Fibroblast of lung (primary cell): ENCODE measurements at places on chromosomes 2 and 18. TPM values are rescaled to one million over a fixed set of nuclear protein-coding genes. Genes with fewer than 3 reads are reported as not detected.

ICOS gene
- total RNA-seq: not detected in 2 replicates

MC2R gene
- not detected in 2 replicates for total RNA-seq

SERPINB10 gene
- total RNA-seq: not detected in 2 replicates

RAPH1 gene
- total RNA-seq: 15.4 and 21.1 TPM in 2 replicates

LHCGR gene
- not detected in 2 replicates for total RNA-seq

ITGA4 gene
- total RNA-seq: 18.0 and 57.5 TPM in 2 replicates

VWA3B gene
- 0.17 and 0.26 TPM in 2 replicates for total RNA-seq

MYOM1 gene
- 0.26 and 0.83 TPM in 2 replicates for total RNA-seq

TGFA gene
- total RNA-seq: not detected in 2 replicates

MATN3 gene
- 0.51 and 2.3 TPM in 2 replicates for total RNA-seq

ALKAL2 gene
- 0.17 TPM in 1 of 2 replicates, not detected in the other for total RNA-seq

COL4A4 gene
- 0.17 and 0.51 TPM in 2 replicates for total RNA-seq

PCARE gene
- total RNA-seq: under 0.01 TPM in 1 of 2 replicates, not detected in the other

CDK5R2 gene
- under 0.01 and 0.17 TPM in 2 replicates for total RNA-seq

CCT7 gene
- total RNA-seq: 262 and 299 TPM in 2 replicates

DNA sequence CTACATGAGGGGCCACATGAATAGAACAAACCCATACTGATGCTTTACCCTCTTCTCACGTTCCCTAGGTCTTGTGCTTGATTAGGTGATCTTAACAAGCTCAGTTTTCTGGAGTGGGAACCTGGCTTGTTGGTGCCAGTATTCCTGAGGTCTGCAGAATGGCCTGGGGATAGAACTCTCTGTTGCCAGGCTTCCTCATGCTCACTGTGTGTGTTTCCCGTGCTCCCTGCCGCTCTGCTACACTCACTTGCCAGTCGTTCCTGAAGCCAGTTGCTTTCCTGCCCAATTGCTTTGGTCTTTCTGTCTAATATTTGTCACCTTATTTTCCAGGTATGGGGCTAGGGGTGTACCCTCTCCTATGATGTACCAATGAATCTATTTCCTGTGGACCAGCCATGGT is 2111.5 kb upstream of the PIK3C3 start:
- no peak overlapping the region for H3K27ac ChIP-seq
- no peak overlapping the region for H3K4me3 ChIP-seq
- no peaks in the 10 kb centered on the region for H3K27me3 ChIP-seq

DNA sequence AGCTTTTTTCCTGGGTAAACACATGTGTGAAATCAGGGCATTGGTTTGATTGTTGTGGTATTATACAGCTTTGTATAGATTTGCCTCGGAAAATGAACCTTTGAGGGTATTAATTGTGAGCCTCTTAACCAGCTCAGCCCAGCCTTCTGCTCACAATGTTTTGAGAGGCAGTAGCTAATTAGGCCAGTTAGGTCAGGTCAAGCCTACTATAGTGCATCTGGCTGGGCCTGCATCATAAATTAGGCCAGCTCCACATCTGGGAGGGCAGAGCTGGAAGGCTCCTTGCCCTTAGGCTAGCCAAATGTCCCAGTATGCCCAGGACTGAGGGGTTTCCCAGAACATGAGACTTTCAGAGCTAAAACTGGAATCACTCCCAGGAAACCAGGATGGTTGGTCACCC is 43.0 kb downstream of the LRATD1 start:
- H3K4me1 ChIP-seq: no peaks in the 10 kb centered on the region
- no peak overlapping the region for H3K4me3 ChIP-seq
- H3K36me3 ChIP-seq: no peaks in the 10 kb centered on the region
- H3K27me3 ChIP-seq: no peaks in the 10 kb centered on the region
- no peak overlapping the region for H3K27ac ChIP-seq
- DNase-seq: no peak

DNA sequence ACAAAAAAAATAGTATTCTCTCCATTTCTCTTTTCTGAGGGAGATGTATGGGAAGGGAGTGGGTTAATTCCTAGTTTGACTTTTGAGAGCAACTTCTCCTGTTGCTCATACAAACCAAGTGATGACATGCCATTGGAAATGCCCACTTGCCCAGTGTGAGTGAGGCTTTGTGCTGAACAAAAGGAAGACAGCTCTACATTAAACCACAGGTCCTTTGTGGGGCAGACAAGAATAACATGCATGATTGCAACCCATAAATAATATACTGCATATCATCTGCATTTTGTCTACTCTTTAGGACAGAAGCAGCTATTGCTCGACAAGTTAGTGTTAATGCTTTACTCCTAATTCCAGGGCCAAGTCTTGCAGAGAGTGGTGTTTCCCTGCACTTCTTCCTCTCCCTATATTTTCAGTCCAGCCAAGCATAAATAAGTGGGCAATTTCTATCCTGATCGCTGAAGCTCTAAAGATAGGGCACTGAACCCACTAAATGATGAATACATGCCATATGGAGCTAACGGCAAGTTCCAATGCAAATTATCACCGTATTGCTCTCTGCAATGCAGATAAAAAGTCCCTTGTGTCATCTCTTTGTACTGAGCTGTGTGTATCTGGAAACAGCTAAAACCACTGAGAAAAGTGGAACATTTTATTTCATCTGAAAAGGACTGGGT is 19.4 kb upstream of the EHBP1 start:
- H3K4me1 ChIP-seq: no peaks in the 10 kb centered on the region
- H3K36me3 ChIP-seq: no peaks in the 10 kb centered on the region
- no peak for DNase-seq

- no peaks in the 10 kb centered on the region for H3K36me3 ChIP-seq
- H3K27ac ChIP-seq: no peak overlapping the region
- no peaks in the 10 kb centered on the region for H3K4me1 ChIP-seq
- peak; percentile 3 for DNase-seq
- peaks cover under 1% of the 10 kb centered on the region for H3K27me3 ChIP-seq
Observed at GRCh38 chr2:29940706-29941105, 19.3 kb upstream of the ALK start.

- no peaks in the 10 kb centered on the region for H3K36me3 ChIP-seq
- H3K4me1 ChIP-seq: no peaks in the 10 kb centered on the region
- H3K4me3 ChIP-seq: no peak overlapping the region
- no peak overlapping the region for H3K27ac ChIP-seq
- no peak for DNase-seq
Observed at GRCh38 chr18:75496151-75496550, 68.6 kb upstream of the SMIM21 start.

- H3K4me1 ChIP-seq: no peaks in the 10 kb centered on the region
- no peak for DNase-seq
- no peaks in the 10 kb centered on the region for H3K27me3 ChIP-seq
- no peak overlapping the region for H3K27ac ChIP-seq
Observed at GRCh38 chr18:66548747-66549146, 55.1 kb downstream of the CDH19 start.

- no peak overlapping the region for H3K4me3 ChIP-seq
- H3K27me3 ChIP-seq: no peaks in the 10 kb centered on the region
- no peak overlapping the region for H3K27ac ChIP-seq
- H3K36me3 ChIP-seq: no peaks in the 10 kb centered on the region
- H3K4me1 ChIP-seq: no peaks in the 10 kb centered on the region
Observed at GRCh38 chr2:181178823-181179412, 198.5 kb downstream of the UBE2E3 start.

GRCh38 chr2:70919672-70920366 is 15.9 kb upstream of the ATP6V1B1 start:
- no peak overlapping the region for H3K27ac ChIP-seq
- H3K36me3 ChIP-seq: no peaks in the 10 kb centered on the region
- DNase-seq: peak; percentile 56
- H3K27me3 ChIP-seq: no peaks in the 10 kb centered on the region
- no peak overlapping the region for H3K4me3 ChIP-seq

- no peaks in the 10 kb centered on the region for H3K36me3 ChIP-seq
- no peak overlapping the region for H3K27ac ChIP-seq
- DNase-seq: peak; percentile 66
Observed at GRCh38 chr2:72037261-72037666, 110.4 kb downstream of the CYP26B1 start.

- H3K4me3 ChIP-seq: no peak overlapping the region
- no peaks in the 10 kb centered on the region for H3K4me1 ChIP-seq
- H3K27ac ChIP-seq: no peak overlapping the region
- no peak for DNase-seq
- H3K36me3 ChIP-seq: no peaks in the 10 kb centered on the region
Observed at GRCh38 chr2:10498525-10499274, 50.6 kb upstream of the ODC1 start.

GRCh38 chr2:217610401-217610814 is 392.4 kb downstream of the TNS1 start:
- no peak for DNase-seq
- H3K36me3 ChIP-seq: no peaks in the 10 kb centered on the region
- no peak overlapping the region for H3K4me3 ChIP-seq

GRCh38 chr2:223494496-223494895 is 107.7 kb downstream of the SCG2 start:
- H3K27me3 ChIP-seq: no peaks in the 10 kb centered on the region
- H3K36me3 ChIP-seq: no peaks in the 10 kb centered on the region
- H3K27ac ChIP-seq: no peak overlapping the region
- no peak overlapping the region for H3K4me3 ChIP-seq
- no peak for DNase-seq

- no peaks in the 10 kb centered on the region for H3K36me3 ChIP-seq
- H3K27me3 ChIP-seq: no peaks in the 10 kb centered on the region
- H3K4me1 ChIP-seq: peaks cover 16% of the 10 kb centered on the region
- H3K4me3 ChIP-seq: no peak overlapping the region
- no peak overlapping the region for H3K27ac ChIP-seq
- DNase-seq: no peak
Observed at GRCh38 chr2:69299772-69300516, 87.1 kb downstream of the GFPT1 start.

GRCh38 chr2:83817511-83817910 is 641.6 kb downstream of the SUCLG1 start:
- no peaks in the 10 kb centered on the region for H3K36me3 ChIP-seq
- H3K4me1 ChIP-seq: no peaks in the 10 kb centered on the region
- peak; percentile 2 for DNase-seq
- H3K4me3 ChIP-seq: no peak overlapping the region
- H3K27ac ChIP-seq: no peak overlapping the region

DNA sequence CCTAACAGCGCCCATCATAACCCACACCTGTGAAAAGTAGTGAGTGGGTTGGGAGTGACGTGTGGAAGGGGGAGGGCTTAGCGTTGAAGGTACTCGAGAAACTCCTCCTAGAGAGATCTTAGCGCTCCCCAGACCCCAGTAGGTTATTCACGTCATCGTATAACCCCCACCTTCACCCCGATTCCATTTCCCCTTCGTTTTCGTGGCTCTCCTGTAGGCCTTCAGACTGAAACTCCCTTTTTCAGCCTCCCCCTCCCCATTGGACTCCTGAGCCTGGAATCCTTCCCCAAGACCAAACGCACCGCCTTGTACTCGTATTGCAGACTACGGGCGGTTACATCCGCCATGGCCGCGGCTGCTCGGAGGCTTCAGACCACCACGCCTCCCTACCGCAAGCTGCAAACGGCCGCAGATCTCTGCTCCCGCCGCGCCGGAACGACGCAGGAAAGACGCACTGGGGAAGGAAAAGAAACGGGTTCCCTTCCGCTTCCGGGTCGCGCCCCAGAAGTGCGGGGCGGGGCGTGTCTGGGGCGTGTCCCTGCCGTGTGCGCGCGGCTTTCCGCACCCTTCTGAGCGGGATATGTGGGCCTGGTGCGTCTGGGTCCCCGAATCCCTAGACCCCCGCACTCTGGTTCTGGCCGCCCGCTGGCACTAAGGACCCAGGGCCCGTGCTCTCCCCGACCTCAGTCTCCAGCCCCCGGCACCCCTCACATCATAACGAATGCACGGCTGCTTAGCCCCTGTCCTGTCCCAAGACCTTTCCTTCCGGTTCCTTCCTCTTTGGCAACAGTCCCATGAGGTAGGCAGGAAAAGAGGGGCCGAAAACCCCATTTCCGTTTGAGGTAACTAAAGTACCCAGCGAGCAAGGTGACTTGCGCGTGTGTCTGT is at the start of gene SNRNP200:
SNRNP200 (minus strand) TSS at position 456 of the 888 bp plus-strand sequence; CDS start at position 347, 109 bp downstream.
- DNase-seq: peak; percentile 80
- no peaks in the 10 kb centered on the region for H3K27me3 ChIP-seq
- H3K4me3 ChIP-seq: peak within 1 kb of the TSS; percentile 93

GRCh38 chr18:63339920-63340484 is 20.4 kb upstream of the BCL2 start:
- H3K27me3 ChIP-seq: no peaks in the 10 kb centered on the region
- peak; percentile 58 for DNase-seq
- no peak overlapping the region for H3K4me3 ChIP-seq
- H3K4me1 ChIP-seq: peaks cover 6% of the 10 kb centered on the region
- no peak overlapping the region for H3K27ac ChIP-seq
